ENCODE measurements at places on chromosomes 2 and 18. TPM values are rescaled to one million over a fixed set of nuclear protein-coding genes. Genes with fewer than 3 reads are reported as not detected.

POTEJ gene
- total RNA-seq = not detected

DNA sequence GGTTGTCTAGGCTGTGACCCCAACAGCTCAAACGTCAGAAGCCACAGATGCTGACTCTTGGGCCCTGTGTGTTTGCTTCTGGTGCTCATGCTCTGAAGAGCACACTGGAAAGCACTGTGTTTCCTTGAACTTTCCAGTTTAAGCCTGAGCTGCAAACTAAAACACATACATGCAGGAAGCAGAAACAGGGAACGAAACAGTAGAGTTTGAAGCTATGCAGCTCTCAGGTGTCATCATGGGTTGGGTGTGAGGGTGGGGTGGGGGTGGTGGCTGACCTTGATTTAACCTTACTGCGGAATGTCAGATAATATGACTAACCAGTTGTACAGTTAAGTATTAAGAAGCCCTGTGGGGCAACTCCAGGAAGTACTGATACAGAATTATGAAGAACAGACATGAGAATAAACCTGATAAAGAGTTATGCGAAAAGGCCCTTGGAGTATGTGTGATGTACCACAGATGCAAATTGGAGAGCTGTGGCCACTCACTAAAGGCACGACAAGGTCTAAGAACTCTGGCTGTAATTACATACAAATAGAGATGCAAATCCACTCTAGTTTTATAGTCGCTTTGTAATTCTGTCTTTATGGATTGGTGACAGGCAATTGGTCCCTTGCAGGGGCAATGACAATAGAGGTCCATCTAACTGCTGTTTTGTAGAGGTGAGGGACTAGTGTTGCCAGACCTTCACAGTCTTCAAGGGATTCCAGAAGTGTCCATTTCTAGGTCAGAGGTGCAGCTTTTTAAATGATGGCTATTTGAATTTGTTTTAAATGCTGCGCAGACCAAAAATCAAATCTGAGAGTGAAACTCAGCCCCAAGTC lies 273.1 kb downstream of the NAPG start:
- no peak for DNase-seq

TUBA4B gene
- not detected for total RNA-seq

DNA sequence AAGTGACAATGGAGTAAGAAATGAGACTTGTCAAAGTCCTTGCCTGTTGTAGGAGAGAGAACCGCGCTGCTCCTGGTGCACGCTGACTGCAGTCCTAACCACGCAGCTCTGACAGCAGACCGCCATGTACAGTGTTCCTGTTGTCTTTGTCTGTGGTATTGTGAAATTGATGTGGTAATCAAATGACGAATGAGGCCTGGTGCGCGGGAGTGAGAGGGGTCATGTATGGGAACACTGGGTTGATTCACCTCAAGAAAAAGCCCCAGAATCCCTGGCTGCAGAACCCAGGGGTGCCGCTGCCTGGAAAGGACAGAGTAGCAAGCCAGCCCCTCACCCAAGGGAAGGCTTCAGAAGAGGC lies 64.0 kb downstream of the INPP4A start:
- DNase-seq = peak; percentile 71

GRCh38 chr18:24397131-24397693 lies 412 bp downstream of the OSBPL1A start:
- DNase-seq = no peak

HK2 gene
- 4.1 TPM for total RNA-seq

GRCh38 chr18:10563886-10564285 lies 38.1 kb downstream of the NAPG start:
- DNase-seq = no peak

- no peak for DNase-seq
Measured at GRCh38 chr2:234690569-234691213, 193.8 kb upstream of the ARL4C start.

DNA sequence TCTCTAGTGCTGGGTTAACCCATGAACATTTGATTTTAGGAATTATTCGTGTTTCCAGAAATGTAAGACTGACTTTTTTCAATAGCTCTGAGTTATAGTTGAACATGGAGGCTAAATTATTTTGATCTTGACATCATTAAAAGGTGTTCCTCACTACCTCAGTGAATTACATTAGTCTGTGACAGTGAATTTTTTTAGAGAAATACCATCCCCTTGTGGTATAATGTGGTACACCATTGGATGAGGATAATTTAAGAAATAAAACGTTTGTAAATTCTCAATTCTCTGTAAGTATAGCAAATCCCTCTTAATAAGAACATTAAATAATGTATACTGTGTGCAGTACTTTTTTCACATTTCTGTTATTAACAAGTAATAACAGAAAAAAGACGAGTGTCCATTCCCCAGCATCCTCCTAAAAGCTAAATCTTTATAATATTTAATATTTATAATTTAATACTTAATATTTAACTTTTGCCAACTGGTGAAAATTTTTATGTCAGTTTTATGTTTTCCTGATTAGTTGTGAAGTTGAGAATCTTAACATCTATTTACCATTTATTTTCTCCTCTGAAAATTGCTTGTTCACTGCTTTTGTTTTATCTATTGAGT lies 70.3 kb upstream of the CWC22 start:
- no peak for DNase-seq

Measured in Right ventricle myocardium superior (tissue), 1 donor.